ENCODE measurements at places on chromosomes 7 and 10.

GRCh38 chr10:32266566-32266965 lies 80.4 kb downstream of the EPC1 start:
- no peak for DNase-seq

- DNase-seq = no peak
These were observed 491.3 kb downstream of the RPS24 start for GRCh38 chr10:78524941-78525340.

DNA sequence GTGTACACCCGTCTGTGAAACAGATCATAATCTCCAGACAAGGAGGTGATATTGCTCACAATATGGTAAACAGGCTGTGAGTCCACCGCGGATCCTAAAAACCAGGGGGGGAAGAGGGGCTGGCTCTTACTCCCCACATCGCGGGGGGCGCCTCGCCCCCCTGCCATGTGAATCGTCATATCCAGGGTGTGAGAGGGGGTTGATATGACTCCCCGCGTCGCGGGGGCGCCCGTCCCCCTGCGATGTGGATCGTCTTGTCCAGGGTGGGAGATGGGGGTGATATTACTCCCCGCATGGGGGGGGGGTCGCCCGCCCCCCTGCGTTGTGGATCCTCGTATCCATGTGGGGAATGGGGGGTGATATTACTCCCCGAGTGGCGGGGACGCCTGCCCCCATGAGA lies 30.9 kb downstream of the OCM2 start:
- DNase-seq = no peak

GRCh38 chr10:11145495-11145855 lies 127.8 kb downstream of the CELF2 start:
- DNase-seq = peak; percentile 47

DNA sequence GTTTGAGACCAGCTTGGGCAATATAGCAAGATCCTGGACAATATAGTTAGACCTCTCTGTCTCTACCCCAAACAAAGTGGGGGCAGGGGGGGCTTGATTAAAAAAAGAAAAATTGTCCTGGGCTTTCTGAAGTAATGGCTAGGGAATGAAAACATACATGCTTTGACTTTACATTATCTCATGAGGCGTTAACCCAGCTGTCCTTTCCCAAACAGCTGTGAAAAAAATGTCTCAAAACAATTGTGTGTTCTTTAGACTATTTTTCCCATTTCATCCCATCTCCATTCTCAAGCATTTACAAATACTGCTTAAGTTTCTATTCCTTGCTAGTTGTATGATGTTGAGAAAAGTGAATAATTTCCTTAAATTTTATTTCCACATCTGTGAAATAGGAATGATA lies 27.0 kb upstream of the CDK13 start:
- DNase-seq = no peak

GRCh38 chr7:20998309-20998708 lies 211.6 kb upstream of the SP8 start:
- no peak for DNase-seq

- DNase-seq = no peak
These were observed 91.0 kb upstream of the NFE2L3 start for GRCh38 chr7:26060733-26061677.

DNA sequence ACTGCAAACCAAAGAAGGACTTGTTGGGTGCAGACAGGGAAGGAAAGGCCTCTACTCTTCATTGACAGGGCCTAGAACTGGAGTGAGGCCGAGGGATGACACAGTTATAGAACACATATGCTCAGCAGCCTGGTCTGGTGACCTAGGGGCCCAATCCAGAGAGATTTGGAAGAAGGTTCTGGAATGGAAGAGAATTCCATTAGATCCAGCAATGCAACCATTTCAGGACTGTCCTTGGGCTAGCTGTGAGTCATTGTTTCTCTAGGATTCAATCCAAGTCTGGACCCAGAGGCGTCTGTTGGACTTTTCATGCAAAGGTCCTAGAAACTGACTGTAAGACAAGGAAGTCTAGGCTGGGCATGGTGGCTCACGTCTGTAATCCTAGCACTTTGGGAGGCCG lies 59.2 kb downstream of the WIPF3 start:
- no peak for DNase-seq

DNA sequence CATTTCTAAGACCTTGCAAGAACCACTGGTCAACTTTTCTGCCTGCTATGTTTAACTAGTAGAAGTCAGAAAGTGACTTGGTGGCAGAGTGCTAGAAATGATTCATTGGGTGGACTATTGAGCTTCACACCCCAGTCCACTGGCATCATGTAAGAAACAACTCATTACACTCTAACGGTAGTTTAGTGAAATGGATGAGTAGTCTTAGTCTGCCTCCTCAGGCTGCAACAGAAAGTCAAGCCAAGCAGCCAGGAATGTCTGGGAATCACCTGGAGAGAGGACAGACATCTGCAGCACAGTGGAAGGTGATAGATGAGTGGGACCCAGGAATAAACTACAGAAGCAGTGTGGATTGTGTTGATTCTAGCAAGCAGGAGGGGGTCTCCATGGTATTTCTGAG lies 125.4 kb downstream of the AUTS2 start:
- no peak for DNase-seq

- DNase-seq = no peak
These were observed 28.6 kb upstream of the AGR2 start for GRCh38 chr7:16833373-16833772.

GRCh38 chr7:141012696-141013344 lies 1.9 kb downstream of the MRPS33 start:
- DNase-seq = no peak

DNA sequence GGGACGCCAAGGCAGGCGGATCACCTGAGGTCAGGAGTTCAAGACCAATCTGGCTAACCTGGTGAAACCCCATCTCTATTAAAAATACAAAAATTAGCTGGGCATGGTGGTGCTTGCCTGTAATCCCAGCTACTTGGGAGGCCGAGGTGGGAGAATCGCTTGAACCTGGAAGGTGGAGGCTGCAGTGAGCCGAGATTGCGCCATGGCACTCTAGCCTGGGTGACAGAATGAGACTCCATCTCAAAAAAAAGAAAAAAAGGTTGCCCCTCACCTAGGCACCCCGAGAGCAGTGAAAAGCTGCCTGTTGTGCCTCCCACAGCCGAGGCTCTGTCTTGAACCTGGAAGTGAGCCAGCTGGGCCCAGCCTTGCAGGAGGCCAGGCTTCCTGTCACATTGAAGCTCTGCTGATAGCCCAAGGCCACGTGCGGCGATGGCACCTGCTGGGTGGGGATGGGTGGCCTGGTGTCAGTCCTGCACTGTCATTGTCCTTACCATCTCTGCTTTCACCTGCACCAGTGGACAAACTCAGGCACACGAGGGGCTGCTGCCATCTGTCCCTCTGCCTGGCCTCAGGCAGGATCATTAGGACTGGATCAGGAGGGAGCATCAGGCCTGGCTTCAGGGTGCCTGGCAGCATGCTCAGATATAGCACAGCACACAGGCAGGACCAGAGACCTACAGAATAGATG lies 37.8 kb downstream of the DNAJB12 start:
- DNase-seq = no peak

DNA sequence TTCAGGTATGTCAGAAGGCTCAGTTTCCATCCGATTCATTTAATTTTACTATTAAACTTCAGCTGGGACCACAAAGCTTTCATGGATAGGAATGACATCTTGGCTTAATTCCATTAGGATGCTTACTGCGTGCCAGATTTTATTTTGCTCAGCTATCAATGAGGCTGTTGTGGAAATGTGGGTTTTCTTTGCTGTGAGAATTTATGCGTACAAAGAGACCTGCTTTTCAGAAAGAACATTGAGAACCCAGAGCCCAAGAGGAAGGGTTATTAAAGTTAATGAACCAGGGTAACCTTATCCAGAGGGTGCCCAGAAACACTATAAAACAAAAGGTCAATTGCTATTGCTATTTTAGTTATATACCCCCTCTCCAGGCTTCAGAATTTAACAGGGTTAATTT lies 98.3 kb downstream of the MKLN1 start:
- DNase-seq = no peak

- DNase-seq = no peak
These were observed 27.8 kb downstream of the NMT2 start for GRCh38 chr10:15140698-15141097.

DNA sequence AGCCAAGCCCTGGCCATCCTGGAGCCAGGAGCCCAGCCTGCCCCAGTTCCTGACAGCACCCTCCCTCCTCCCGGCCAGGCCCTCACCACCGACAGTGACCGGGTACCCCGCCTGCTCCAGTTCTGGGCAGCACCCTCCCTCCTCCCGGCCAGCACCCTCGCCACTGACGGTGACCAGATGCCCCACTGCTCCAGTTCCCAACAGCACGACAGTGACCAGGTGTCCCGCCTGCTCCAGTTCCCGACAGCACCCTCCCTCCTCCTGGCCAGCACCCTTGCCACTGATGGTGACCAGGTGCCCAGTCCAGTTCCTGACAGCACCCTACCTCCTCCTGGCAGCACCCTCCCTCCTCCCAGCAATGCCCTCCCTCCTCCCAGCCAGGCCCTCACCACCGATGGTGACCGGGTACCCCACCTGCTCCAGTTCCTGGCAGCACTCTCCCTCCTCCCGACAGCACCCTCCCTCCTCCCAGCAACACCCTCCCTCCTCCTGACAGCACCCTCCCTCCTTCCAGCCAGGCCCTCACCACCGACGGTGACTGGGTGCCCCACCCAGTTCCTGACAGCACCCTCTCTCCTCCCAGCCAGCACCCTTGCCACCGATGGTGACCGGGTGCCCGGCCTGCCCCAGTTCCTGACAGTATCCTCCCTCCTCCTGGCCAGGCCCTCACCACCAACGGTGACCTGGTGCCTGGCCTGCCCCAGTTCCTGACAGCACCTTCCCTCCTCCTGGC lies 40.3 kb downstream of the VIPR2 start:
- no peak for DNase-seq

GRCh38 chr10:124706462-124707143 lies 37.6 kb downstream of the FAM53B start:
- no peak for DNase-seq

DNA sequence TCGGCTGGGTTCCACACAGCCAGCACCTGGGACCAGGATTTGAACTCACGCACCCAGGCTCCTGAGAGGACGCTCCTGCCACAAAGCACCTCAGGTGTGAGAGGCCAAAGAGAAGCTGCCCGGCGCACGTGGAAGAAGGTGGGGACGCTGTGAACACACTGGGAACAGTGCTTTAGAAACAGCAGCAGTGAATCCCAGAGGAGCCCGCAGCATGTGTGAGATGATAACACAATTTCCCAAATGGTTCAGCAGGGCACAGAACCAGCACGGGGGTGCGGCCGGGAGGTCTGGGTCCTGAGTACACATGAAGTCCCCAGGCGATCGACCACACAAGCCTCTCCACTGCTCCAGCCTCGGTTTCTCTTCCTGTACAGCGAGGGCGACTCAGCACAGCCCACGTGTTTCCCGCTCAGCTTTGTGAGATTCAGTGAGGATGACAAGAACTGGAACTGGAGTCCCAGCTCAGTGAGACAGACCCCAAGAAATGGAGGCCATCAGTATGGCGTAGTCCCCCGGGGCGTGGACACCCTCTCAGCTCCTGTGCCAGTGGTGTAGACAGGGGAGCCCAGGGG lies 188.3 kb downstream of the MAD1L1 start:
- no peak for DNase-seq

DNA sequence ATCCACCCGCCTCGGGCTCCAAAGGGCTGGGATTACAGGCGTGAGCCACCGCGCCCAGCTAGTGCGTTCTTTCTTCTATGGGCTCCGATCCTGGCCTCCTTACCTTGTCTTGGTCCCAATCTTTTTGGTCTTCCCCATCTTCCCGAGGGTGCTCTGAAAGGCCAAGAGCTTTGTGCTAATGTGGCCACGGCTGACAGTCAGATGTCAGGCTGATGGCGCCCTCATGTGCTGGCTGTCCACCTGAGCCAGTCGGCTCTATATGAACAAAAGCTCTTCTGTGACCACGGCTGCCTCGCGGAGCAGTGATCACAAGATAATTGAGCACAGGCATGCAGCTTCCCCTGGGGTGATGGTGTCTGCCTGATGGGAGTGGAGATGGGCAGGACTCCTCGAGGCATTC lies 11.0 kb upstream of the AHCYL2 start:
- no peak for DNase-seq

DNA sequence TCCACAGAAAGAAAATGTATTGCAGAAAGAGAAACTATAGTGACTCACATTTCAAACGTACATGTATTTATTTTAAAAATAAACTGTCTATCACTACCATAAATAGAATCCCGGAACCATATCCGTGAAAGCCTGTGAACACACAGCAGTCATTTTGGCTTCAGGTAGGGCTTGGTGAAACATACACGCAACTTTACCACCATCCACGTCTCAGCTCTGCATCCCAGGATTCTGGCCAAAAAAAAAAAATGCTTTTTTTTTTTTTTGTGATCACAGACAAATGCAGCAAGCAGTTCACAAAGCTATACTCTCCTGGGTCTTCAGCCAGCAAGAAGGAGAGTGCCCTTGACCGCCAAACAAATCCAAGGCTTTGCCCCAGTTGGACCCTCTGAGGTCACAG lies 56.8 kb upstream of the OCM2 start:
- no peak for DNase-seq

DNA sequence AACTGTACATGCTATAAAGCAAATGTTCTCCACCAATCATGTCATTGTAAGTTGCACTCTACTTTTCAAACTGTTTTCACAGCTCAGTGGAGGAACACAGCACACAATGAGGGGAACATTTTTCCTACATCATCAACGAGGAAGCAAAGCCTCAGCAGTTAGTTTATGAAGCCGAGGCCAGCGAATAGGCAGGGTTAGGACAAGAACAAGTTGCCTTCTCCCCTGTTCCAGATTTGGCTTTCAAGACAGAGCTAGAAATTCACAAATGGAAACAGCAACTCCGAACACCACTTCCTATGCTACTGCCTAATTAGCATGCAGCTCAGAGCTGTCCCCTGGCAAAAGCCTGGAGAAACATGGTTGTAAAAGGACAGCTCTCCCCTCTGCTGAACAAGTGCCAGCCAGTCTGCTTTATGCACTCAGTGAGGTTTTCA lies 19.8 kb downstream of the ITGB8 start:
- DNase-seq = no peak

- DNase-seq = no peak
These were observed 50.7 kb downstream of the ARID5B start for GRCh38 chr10:61952028-61952674.

DNA sequence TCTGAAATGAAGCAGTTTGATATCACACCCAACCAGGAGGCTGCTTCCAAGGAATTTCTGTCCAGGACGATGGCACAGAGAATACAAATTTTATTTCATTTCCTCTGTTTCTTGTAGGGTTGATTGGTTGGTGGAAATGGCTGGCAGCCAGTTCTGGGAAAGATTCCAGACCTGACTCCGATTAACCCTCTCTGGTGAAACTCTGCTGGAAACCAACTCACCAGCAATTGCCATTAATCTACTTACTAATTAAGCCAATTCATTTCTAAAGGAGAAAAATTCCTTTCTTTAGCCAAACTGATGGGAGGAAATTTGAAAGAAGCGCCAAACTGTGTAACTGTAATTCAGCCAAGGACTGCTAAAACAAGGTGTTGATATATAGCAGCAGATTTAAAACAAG lies 10.7 kb downstream of the PTF1A start:
- DNase-seq = no peak

Data from stimulated activated CD4-positive, alpha-beta T cell treated with anti-CD3 and anti-CD28 coated beads, Interleukin-4, amount 100 ng/mL, for 1 hour (primary cell).